ENCODE measurements at places on chromosomes 4 and X. TPM values are rescaled to one million over a fixed set of nuclear protein-coding genes. Genes with fewer than 3 reads are reported as not detected.

GRCh38 chr4:101835121-101835904, 44.8 kb downstream of the BANK1 start:
- peaks cover 26% of the 10 kb centered on the region for H3K4me1 ChIP-seq
- peak overlapping the region; percentile 15 for H3K4me3 ChIP-seq
- no peaks in the 10 kb centered on the region for H3K27me3 ChIP-seq
- H3K27ac ChIP-seq: peak overlapping the region; percentile 62
- H3K36me3 ChIP-seq: no peaks in the 10 kb centered on the region

Gene DNAAF6
- not detected for total RNA-seq

GRCh38 chr4:67038228-67038566, 507.1 kb downstream of the CENPC start:
- no peak overlapping the region for H3K4me3 ChIP-seq
- H3K36me3 ChIP-seq: no peaks in the 10 kb centered on the region
- peaks cover 10% of the 10 kb centered on the region for H3K4me1 ChIP-seq
- no peak overlapping the region for H3K27ac ChIP-seq
- no peaks in the 10 kb centered on the region for H3K27me3 ChIP-seq

DNA sequence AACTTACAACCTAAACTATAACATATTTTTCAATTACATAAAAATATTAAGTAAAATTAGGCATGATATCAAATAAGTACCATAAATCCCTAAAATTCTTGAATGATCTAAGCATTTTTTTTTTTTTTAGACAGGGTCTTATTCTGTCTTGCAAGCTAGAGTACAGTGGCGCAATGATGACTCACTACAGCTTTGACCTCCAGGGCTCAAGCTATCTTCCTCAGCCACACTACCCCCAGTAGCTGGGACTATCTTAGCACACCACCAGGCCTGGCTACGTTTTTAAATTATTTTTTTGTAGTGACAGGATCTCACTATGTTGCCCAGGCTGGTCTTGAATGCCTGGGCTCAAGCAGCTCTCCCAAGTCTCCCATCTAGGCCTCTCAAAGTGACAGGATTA, 1042.3 kb downstream of the FSTL5 start:
- H3K27me3 ChIP-seq: no peaks in the 10 kb centered on the region
- no peak overlapping the region for H3K27ac ChIP-seq
- no peak for DNase-seq
- no peaks in the 10 kb centered on the region for H3K4me1 ChIP-seq
- no peaks in the 10 kb centered on the region for H3K36me3 ChIP-seq

Gene CFAP97
- 38.4 TPM for total RNA-seq

Gene ADGRL3
- total RNA-seq: 0.66 TPM

Gene CT83
- 30.5 TPM for total RNA-seq

- DNase-seq: no peak
- no peak overlapping the region for H3K4me3 ChIP-seq
- H3K27me3 ChIP-seq: no peaks in the 10 kb centered on the region
- H3K36me3 ChIP-seq: no peaks in the 10 kb centered on the region
- peaks cover 8% of the 10 kb centered on the region for H3K4me1 ChIP-seq
These were observed 460.3 kb upstream of the PRKX start for GRCh38 chrX:4173743-4174142.

Gene LRIT3
- total RNA-seq: 0.09 TPM

Gene LIMCH1
- 53.9 TPM for total RNA-seq

Gene MBNL3
- 18.9 TPM for total RNA-seq

- H3K36me3 ChIP-seq: no peaks in the 10 kb centered on the region
- no peak overlapping the region for H3K4me3 ChIP-seq
- no peak for DNase-seq
- H3K27ac ChIP-seq: no peak overlapping the region
- H3K27me3 ChIP-seq: peaks cover 8% of the 10 kb centered on the region
- no peaks in the 10 kb centered on the region for H3K4me1 ChIP-seq
These were observed 85.4 kb downstream of the SHISA3 start for GRCh38 chr4:42482516-42483327.

DNA sequence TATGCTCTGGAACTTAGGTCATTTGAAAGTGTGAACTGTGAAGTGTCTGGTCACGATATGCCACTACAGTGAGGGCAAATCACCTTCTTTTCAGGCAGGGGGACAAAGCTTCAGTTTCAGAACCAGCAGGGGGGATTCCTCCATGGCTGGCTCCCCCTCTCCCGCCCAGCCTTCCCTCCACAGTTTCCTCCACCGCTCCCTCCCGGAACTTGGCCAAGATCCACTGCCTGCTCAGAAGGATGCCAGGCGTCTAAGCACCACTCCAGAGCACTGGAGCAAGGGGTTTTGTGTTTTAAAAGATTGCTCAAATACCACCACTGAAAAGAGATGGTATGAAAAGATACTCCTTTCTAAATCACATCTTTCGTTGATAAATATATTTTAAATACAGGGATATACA, 126.9 kb downstream of the ELOVL6 start:
- H3K27ac ChIP-seq: no peak overlapping the region
- H3K27me3 ChIP-seq: no peaks in the 10 kb centered on the region
- no peaks in the 10 kb centered on the region for H3K36me3 ChIP-seq
- no peak overlapping the region for H3K4me3 ChIP-seq
- DNase-seq: no peak

DNA sequence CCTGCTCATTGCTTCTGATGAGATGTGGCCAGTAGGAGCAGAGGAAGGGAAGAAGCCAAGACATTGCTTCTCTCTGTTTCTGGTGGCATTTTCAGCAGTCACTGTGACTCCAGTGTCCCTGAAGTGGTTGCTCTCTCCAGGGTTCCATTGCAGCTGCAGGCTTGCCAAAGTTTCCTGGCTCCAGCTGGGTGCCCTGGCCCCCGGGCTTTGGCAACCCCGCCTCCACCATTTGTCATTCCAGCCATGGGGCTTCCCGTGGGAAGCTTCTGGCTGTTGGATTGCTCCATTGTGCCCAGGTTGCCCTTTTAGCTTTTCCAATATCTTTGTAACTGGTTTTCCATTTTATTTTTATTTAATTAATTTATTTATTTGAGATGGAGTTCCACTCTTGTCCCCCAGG, 12.7 kb downstream of the FGFBP1 start:
- peaks cover 16% of the 10 kb centered on the region for H3K36me3 ChIP-seq
- no peak overlapping the region for H3K4me3 ChIP-seq
- peak overlapping the region; percentile 50 for H3K27ac ChIP-seq
- H3K27me3 ChIP-seq: no peaks in the 10 kb centered on the region
- peaks cover 30% of the 10 kb centered on the region for H3K4me1 ChIP-seq

Gene DTHD1
- total RNA-seq: not detected

DNA sequence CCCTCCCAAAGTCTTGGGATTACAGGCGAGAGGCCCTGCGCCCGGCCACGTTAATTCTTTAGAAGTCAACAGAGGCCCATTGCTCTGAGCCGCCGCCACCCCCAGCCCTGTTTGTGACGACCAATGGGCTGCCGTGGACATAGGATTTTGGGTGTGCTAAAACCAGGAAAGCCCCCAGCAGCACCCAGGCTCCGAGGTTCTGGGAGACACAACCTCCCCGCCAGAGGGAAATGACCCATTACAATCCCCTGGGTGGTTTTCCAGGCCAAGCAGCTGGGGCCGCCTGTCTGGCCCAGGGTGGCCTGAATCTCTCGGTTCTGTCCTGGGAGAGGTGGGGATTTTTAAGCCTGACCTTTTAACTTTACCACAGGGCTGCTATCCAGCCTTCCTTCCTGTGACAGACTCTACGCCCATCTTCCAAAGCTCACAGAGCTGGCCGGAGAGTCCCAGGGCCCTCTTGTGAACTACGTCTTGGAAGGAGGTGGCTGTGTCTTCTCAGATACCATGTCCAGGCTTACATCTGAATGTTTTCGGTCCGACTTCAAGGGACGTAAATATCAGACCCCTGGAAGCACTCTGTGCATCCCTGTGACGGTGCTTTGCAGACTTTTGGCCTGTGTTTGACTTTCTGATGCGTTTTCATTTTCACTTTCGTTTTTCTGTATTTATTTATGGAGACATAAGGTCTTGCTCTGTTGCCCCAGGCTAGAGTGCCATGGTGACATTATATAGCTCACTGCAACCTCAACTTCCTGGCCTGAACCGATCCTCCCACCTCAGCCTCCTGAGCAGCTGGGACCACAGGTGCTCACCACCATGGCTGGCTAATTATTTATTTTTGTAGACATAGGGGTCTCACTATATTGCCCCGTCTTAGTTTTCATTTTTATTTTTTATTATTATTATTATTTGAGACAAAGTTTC, 36.0 kb downstream of the P2RY8 start:
- H3K27ac ChIP-seq: no peak overlapping the region
- no peak for DNase-seq

Gene SLBP
- 49.3 TPM for total RNA-seq

Gene GRID2
- total RNA-seq: not detected

GRCh38 chrX:32778965-32779364, 432.4 kb downstream of the DMD start:
- no peaks in the 10 kb centered on the region for H3K4me1 ChIP-seq
- no peaks in the 10 kb centered on the region for H3K27me3 ChIP-seq
- DNase-seq: no peak
- no peak overlapping the region for H3K27ac ChIP-seq
- no peak overlapping the region for H3K4me3 ChIP-seq

- no peak overlapping the region for H3K27ac ChIP-seq
- peak overlapping the region; percentile 79 for H3K4me3 ChIP-seq
- peaks cover 32% of the 10 kb centered on the region for H3K36me3 ChIP-seq
- no peak for DNase-seq
- H3K27me3 ChIP-seq: peaks cover 9% of the 10 kb centered on the region
These were observed 1.3 kb downstream of the NOP14 start for GRCh38 chr4:2961811-2962441.

- no peaks in the 10 kb centered on the region for H3K4me1 ChIP-seq
- no peaks in the 10 kb centered on the region for H3K36me3 ChIP-seq
- no peak overlapping the region for H3K4me3 ChIP-seq
- no peak for DNase-seq
- no peaks in the 10 kb centered on the region for H3K27me3 ChIP-seq
These were observed 186.5 kb upstream of the NRK start for GRCh38 chrX:105635794-105636193.

Gene PPP2R2C
- total RNA-seq: 9.8 TPM

- peaks cover 25% of the 10 kb centered on the region for H3K27me3 ChIP-seq
- no peak overlapping the region for H3K4me3 ChIP-seq
- peaks cover 11% of the 10 kb centered on the region for H3K4me1 ChIP-seq
These were observed 179.6 kb upstream of the NOCT start for GRCh38 chr4:138835832-138836533.

Gene CDS1
- 22.4 TPM for total RNA-seq
